Stimulated activated CD8-positive, alpha-beta memory T cell treated with anti-CD3 and anti-CD28 coated beads, Interleukin-4, amount 100 ng/mL, for 24 hours (primary cell): ENCODE measurements at places on chromosomes 12 and 14.

DNA sequence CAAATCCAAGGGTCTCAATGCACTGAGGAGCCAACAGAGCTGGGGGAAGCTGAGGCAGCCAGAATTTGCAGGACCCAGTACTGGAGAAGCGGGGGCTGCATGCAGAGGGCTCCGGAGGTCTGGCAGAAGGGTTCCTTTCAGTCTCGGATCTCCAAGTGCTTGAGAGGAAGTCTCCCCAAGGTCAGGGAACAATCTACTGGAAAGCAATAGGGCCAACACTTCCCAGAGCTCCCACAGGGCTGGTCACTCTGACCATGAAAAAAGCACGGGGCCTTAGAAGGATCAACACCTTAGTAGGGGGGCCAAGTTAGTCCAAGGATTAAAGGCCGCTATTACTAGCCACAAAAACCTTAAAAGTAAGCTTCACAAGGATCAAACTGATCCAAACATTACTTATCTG lies 31.7 kb downstream of the SPPL3 start:
- no peak for DNase-seq

- no peak for DNase-seq
These were observed 908 bp downstream of the ENTPD5 start for GRCh38 chr14:74018174-74018585.

DNA sequence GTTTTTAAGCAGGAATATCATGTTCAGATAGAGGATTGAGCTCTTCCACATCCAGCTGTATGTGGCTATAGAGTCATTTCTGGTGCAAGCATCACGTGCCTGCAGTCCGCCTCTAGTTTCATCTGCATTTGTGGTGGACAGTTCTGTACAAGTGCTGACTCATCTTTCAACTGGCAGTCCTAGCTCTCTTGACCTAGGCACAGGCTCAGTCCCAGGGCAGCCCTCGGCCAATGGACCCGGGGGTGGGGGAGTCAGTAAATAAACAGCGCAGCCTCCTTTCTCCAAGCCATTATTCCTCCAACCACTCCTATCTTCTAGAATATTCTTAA lies 41.8 kb upstream of the FRMD6 start:
- DNase-seq = no peak

- no peak for DNase-seq
These were observed 22.3 kb upstream of the GNS start for GRCh38 chr12:64781280-64782190.

DNA sequence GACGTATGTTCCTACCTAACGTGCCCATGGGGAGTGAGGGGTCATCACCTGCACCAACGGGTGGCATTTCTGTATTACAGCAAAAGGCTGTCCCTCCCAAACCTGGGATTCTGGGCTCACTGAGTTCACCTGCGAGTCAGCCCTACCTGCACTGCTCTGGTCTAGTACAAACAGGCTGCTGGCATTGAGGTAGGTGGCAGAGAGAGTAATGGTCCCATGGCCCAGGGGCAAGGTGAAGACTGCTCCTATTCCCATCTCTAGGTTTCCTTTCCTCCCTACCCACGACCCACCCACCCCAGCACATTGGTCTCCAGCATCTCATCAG lies 421 bp downstream of the SUOX start:
- DNase-seq = no peak

DNA sequence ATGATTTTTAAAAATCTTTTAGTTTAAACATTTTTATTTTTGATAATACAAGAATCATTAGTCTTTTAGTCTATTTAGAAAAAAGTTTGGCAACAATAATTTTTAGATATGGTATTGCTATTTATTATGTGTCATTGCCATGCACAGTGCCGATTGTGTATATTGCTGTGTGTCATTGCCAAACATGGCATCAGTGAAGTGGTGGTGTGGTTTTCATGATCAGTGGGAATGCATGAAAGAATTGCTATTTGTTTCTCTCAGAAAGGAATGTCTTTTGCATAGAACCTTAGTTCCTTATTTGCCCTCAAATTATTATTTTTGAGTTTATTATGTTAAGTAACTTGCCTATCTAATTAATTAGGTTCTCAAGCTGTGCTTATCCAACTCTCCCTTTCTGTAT lies 397.5 kb upstream of the PDE3A start:
- no peak for DNase-seq

- no peak for DNase-seq
These were observed 23.8 kb downstream of the ZNF891 start for GRCh38 chr12:133106253-133106652.

DNA sequence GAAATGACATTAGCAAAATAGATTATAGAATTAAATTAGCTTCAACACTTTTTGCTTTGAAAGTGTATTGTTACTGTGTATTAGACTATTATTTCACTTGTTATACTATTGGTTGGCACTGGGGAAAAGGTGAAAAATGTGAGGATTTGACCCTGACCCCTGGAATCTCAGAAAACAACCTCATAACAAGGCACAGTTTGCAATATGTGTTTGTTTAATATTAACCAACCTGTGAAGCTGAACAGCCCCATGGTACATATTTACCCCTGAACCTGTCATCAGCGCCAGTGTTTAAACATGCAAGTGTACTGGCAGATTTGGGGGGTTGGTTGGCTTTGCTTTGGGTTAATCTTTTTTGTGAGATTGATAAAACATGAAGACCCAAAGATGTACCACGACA lies 11.7 kb downstream of the SLC38A4 start:
- DNase-seq = no peak

- no peak for DNase-seq
These were observed 66.6 kb downstream of the FBXL14 start for GRCh38 chr12:1527789-1528188.

GRCh38 chr12:95874452-95874851 lies 15.7 kb downstream of the SNRPF start:
- DNase-seq = no peak

DNA sequence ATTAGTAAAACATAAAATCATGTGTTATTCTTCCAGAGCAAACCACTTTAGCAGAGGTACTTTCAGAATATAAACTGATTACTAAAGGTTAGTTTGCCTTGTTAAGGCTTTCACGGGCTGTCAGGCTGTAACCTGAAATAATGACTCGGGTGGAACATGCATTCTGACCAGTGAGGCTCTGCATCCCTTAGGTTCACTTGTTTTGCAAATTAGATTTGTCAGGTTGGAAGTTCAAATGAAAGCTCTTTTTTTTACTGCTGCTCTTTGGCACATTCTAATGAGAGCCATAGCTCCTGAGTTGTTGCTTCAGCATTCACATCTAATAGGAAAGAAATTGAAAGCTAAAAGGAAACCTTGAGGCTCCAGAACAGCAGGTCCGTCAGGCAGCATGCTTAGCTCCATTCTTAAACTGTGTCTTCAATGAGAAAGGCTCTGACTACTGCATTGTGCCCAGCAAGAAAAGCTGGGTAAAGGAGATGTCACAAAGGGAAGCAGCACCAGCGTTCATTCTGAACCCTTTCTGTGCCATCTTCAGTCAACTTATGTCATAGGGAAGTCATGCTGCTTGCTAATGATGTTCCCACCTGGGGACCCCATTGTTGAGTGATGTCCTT lies 445.5 kb upstream of the FBXO33 start:
- DNase-seq = no peak

DNA sequence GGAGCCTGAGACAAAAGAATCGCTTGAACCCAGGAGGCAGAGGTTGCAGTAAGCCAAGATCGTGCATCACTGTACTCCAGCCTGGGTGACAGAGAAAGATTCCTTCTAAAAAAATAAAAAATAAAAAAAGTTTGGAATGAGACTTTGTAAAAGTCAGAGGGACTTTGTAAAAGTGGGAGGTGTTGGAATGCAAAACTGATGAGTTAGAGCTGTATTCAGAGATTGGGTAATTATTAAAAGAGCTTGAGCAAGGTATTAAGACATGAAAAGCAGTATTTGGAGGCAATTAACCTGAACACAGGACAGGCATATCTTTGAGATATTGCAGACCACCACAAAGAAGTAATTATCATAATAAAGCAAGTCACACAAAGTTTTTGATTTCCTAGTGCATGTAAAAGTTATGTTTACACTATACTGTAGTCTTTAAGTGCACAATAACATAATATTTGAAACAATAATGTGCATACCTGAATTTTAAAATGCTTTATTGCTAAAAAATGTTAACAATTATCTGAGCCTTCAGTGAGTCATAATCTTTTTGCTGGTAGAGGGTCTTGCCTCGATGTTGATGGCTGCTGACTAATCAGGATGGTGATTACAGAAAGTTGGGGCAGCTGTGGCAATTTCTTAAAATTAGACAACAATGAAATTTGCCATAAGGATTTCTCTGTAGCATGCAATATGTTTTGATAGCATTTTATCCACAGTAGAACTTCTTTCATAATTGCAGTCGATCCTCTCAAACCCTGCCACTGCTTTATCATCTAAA lies 33.1 kb downstream of the PHLDA1 start:
- no peak for DNase-seq

GRCh38 chr14:93005135-93005813 lies 82.3 kb downstream of the CHGA start:
- DNase-seq = no peak

- no peak for DNase-seq
These were observed 92.1 kb upstream of the BMP4 start for GRCh38 chr14:54048736-54049135.

DNA sequence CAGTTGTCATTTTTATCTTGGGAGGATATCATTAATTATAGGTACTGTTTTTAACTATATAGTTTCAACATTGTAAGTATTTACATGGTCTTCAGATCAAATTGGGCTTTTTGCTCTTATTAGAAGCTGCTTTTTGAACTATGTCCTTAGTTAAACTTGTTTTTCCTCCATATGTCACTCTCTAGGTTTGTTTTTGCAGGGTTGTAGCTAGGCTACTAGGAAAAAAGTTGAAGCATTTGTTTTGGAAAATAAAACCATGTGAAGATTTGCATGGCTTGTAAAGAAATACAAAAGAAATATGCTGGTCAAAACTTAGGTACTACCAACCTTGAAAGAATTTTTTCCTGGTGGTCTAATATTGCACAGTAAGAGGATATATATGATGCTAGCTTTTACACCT lies 3.4 kb downstream of the ARID2 start:
- DNase-seq = no peak

DNA sequence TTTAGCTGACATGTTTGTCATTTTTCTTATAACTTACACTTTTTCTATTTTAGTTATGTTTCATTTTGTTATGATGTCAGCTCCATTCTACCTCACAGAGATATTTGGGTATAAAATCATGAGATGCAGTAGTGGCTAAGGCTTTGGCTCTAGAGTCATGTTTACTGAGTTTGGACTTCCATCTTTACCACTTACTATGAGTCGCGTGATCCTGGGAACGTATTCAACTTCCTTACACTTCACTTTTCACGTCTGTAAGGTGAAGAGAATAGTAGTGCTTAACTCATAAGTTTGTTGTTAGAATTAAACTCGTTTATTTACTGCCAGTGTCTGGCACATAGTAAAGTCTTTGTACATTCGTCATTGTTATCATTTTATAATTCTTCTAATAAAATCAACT lies 126.3 kb downstream of the ERC1 start:
- DNase-seq = no peak

DNA sequence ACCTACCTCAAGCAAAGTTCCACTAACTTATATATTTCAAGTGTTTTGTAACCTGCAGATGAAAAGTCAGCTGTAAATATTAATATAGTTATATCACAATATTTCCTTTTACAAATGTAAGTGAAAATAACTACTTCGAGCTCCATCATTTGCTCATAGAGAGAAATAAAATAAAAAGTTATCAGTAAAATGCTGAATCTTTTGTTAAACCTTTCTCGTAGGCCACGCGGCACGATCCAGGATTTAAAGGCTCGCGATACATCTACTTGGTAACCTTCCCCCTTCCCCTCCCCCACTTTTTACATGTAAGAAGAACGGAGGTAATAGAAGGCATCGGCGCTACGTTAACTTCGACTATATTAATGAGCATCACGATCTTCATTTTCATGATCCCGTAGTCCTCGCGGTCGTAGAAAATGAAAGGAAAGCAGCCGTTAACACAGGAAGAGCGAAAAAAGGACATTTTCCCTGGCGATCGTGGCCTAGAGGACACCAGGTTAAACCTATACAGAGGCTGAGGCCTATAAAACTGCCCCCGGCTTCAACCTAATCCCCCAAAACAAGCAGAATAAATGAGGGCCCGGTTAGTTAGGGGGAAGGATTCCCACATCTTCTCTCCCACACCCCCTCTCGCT lies 508 bp downstream of the HNRNPC start:
- no peak for DNase-seq

GRCh38 chr14:26621807-26622560 lies 24.2 kb upstream of the NOVA1 start:
- DNase-seq = no peak

DNA sequence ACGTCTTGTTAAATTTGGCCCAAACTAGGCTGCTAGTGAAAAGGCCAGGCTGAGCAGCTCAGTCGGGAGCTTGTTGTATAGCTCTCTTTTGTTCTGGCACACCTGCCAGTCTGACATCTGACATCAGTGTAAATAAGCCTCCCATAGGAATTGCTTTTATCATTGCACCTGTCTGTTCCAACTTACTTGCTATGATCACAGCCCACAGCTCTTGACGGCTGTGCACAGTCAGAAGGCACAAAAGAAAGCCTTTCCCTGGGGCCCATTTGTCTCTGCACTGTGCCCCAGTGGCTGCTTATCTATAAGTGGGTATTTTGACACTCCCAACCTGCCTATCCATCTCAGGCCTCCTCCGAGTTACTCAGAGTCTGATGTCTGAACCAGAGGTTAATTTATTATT lies 324.5 kb downstream of the NUAK1 start:
- no peak for DNase-seq

DNA sequence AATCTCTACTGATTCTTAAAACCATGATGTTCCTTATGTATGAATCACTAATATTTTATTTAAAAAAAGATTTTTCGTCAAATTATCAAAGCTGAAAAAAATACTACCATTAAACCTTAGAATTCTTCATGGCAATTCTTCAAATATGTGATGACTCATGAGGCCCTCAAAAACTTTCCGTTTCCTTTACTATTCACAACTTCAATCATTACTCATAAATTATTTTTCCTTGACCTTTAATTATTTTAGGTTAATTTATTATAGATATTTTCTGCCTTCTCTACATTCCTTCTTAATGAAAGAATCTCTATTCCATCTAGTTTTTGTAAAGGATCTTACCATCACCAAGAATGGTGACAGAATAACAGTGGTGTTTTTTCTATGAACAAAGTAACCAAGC lies 162.1 kb upstream of the SOX5 start:
- DNase-seq = no peak

DNA sequence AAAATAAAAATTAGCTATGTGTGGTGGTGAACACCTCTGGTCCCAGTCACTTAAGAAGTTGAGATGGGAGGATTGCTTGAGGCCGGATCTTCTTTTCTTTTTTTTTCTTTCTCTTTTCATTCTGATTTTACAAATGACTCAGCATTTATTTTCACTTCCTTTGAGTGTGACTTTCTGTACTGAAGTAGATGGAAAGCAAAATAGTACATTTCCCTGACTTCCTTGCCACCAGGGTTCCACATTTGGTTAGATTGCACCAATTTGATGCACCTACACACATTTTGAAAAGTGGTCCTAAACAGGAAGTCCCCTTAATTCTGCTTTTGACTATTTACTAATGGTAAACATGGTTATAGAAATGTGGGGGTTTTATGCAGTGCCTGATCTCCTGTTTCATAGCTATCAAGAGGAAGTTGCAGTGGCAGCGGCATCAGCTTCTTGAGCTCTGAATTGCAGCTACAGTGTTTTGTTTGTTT lies 13.0 kb upstream of the LEMD3 start:
- DNase-seq = no peak

- DNase-seq = no peak
These were observed 34.6 kb downstream of the SLC6A12 start for GRCh38 chr12:179131-179884.
